ENCODE measurements at places on chromosomes 7 and 10.

GRCh38 chr7:44377681-44378421, 52.5 kb upstream of the CAMK2B start:
- peaks cover 36% of the 10 kb centered on the region for H3K4me1 ChIP-seq
- H3K27me3 ChIP-seq = no peaks in the 10 kb centered on the region
- no peak overlapping the region for H3K4me3 ChIP-seq
- H3K36me3 ChIP-seq = no peaks in the 10 kb centered on the region

DNA sequence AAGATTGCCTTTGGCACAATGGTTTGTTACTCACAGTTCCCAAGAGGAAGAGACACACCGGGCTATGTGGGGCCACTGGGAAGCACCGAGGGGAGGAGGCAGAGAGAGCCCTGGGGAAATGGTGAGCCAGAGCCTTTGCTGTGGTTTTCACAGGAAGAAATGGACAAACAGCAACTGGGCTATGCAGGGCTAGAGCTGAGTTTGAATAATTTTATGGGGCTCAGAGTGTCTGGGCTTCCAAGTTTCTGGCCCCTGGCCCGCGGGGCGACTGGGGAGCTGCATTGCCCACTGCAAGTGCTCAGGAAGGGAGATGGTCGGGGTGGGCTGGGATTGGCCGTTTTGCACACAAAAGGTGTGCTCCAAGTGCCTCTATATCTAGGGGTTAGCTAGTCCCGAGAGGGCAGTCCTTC, 92.6 kb downstream of the CHST15 start:
- no peaks in the 10 kb centered on the region for H3K27me3 ChIP-seq
- H3K36me3 ChIP-seq = no peaks in the 10 kb centered on the region
- no peak for DNase-seq
- peaks cover 22% of the 10 kb centered on the region for H3K4me1 ChIP-seq
- no peak overlapping the region for H3K27ac ChIP-seq

GRCh38 chr7:5348134-5349004, 65.6 kb downstream of the SLC29A4 start:
- no peaks in the 10 kb centered on the region for H3K27me3 ChIP-seq
- no peak overlapping the region for H3K27ac ChIP-seq
- H3K36me3 ChIP-seq = peaks cover 70% of the 10 kb centered on the region
- no peak overlapping the region for H3K4me3 ChIP-seq

DNA sequence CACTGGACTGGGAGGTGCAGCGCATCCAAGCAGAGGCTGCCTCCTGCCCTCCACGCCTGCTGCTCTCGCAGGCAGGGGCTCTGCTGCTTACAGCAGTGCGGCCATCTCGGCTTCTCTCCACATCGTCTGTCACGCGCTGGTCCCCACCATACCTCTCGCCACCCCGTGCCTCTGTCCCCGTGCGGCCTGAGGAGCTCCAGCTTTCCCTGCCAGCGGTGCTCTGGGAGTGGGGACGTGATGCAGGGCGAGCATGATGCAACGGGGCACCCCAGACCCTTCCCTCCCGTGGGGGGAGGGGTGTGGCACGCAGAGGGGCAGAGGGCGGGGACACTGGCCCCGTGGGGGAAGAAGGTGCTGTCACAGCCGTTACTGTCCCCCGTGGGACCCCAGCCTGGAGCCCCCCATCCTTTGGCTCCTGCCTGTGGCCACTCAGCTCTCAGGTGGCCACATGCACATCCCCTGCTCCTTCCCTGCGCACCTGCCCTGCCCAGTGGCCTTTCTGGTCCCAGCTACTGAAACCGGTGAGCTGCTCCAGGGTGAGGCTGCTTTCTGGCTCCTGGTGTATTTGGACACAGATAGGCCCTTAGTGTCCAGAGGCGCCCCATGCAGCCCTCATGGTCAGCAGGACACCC, 9.0 kb downstream of the GET4 start:
- no peak overlapping the region for H3K27ac ChIP-seq
- H3K27me3 ChIP-seq = no peaks in the 10 kb centered on the region
- DNase-seq = peak; percentile 60
- peaks cover 24% of the 10 kb centered on the region for H3K36me3 ChIP-seq

DNA sequence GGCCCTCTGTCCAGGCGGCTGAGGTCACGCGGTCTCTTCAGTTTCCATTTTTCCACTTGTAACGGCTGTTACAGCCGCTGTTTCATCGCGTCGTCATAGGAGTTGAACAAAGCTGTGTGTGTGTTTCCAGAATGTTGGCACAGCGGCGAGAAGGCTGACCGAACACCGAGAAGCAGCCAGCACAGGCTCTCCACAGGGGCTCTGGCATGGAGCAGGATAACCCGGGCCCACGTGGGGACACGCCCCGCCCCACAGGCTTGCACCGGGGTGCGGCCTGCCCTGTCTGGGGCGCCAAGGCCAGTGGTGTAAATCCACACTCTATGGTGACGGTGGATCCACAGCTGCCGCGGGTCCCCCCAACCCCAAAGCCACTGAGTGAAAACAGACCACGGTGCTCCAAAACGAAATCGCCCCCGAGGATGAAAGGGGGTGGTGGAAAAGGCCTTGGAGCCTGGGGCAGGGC, 448.2 kb downstream of the DNAJB6 start:
- DNase-seq = no peak
- no peak overlapping the region for H3K27ac ChIP-seq
- H3K36me3 ChIP-seq = no peaks in the 10 kb centered on the region
- no peaks in the 10 kb centered on the region for H3K27me3 ChIP-seq
- no peaks in the 10 kb centered on the region for H3K4me1 ChIP-seq

DNA sequence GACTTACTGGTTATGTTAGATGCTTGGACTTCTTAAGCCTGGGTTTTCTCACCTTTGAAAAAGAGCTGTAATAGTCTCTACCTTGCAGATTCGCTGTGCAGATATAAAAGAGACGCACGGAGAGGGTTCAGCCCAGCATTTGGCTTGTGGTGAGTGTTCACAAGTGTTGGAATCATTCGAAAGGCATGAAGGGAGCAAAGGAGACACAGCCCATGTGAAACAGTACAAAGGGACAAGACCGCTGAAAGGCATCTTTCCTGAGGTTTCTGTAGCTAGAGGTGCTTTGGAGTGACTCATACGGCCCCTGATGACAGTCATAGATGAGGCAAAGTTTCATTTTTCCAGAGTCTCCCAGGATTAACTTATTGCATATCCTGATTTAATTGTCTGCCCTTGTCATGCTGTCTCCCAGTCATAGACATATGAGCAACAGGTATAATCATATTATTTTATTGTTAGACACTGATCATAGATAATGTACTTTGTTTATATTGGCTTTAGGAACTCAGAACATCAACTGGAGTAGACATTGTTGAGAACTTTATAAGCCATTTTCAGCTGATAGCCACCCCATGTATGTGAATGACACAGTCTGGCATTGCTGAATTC, 171.1 kb downstream of the ADRA2A start:
- H3K4me1 ChIP-seq = no peaks in the 10 kb centered on the region
- DNase-seq = no peak
- no peak overlapping the region for H3K4me3 ChIP-seq

- H3K36me3 ChIP-seq = no peaks in the 10 kb centered on the region
- no peaks in the 10 kb centered on the region for H3K27me3 ChIP-seq
- H3K27ac ChIP-seq = no peak overlapping the region
- no peaks in the 10 kb centered on the region for H3K4me1 ChIP-seq
- no peak for DNase-seq
Measured at GRCh38 chr10:122352817-122353525, 21.5 kb upstream of the PLEKHA1 start.

- H3K27me3 ChIP-seq = peaks cover 15% of the 10 kb centered on the region
- no peaks in the 10 kb centered on the region for H3K4me1 ChIP-seq
- DNase-seq = no peak
- H3K27ac ChIP-seq = no peak overlapping the region
Measured at GRCh38 chr10:129024046-129024445, 443.0 kb upstream of the MGMT start.

Data from RWPE2 (cell line).